NCI-H2107 (cell line): ENCODE measurements at places on chromosomes 13 and 19.
A peak's percentile ranks its signal among the peaks of the same experiment; 100 is the strongest.

GRCh38 chr19:6577476-6578125 lies 13.3 kb downstream of the CD70 start:
- no peak for DNase-seq

GRCh38 chr19:46076951-46077814 lies 36.4 kb upstream of the IGFL4 start:
- peak; percentile 33 for DNase-seq

- DNase-seq: no peak
These were observed 24.3 kb downstream of the CAPN12 start for GRCh38 chr19:38719761-38720558.

GRCh38 chr13:102567857-102568256 lies 28.9 kb upstream of the TPP2 start:
- DNase-seq: no peak

DNA sequence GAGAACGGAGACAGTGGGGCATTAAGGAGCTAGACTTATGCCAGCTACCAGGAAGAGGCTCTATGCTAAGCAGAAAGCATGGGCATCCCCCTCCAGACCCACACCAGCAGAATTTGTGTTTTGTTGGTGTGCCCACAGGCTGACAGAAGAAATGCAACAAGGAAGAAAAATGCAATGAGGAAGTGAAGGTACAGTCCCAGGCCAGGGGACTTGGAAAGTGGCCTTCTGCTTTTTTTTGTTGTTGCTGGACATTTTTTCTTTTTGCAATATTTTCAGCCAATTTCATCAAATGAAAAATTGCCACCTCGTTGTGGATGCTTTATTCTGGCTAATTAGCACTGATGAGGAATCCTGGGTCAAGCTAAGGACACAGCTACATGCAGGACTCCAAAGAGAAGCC lies 167.7 kb downstream of the TSHZ3 start:
- DNase-seq: no peak

- DNase-seq: no peak
These were observed 14.9 kb downstream of the STK11 start for GRCh38 chr19:1220477-1220930.

GRCh38 chr19:15331419-15332310 lies 674 bp downstream of the BRD4 start:
- DNase-seq: no peak

GRCh38 chr13:31970231-31970930 lies 61.2 kb upstream of the FRY start:
- DNase-seq: no peak

GRCh38 chr13:42876270-42876714 lies 94.9 kb downstream of the FAM216B start:
- no peak for DNase-seq

DNA sequence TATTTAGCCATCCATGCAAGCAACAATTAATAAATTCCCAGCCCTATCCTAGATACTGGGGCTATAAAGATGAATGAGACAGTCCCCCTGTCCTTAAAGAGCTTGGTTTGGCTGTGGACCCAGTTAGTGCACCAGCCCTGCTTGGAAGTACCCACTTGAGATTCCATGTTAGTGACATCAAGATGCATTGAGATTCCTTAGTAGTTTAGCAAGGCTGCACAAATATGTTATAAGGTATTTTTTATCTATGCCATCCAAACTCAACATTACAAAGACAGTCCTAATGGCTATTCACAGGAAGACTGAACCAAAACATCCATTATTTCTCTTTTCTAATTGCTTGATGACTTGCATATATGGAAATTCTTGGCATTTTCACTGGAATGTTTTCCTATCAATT lies 48.8 kb upstream of the RAP2A start:
- DNase-seq: no peak

DNA sequence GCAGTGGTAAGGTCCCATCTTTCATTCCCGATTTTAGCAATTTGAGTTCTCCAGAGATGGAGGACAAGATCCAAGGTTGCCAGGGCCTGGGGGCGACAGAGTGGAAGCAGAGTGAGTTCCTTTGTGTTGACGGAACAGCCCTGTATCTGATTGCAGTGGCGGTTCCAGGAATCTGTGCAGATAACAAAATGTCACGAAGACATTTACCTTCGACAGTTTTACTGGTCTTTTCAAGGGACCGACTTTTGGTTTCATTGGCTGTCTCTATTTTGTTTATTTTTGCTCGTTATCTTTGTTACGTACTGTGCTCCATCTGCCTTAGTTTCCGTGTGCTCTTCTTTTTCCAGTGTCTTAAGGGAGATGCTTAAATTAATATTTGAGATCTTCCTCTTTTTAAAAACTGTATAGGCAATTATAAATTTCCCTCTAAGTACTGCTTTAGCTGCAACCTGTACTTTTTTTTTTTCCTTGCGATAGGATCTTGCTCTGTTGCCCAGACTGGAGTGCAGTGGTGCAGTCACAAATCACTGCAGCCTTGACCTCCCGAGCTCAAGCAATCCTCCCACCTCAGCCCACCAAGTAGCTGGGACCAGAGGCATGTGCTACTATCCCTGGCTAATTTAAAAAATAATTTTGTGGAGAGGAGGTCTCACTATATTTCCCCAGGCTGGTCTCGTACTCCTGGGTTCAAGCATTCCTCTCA lies 23.2 kb downstream of the KDM4B start:
- no peak for DNase-seq

GRCh38 chr19:29665826-29666577 lies 741 bp downstream of the PLEKHF1 start:
- no peak for DNase-seq

DNA sequence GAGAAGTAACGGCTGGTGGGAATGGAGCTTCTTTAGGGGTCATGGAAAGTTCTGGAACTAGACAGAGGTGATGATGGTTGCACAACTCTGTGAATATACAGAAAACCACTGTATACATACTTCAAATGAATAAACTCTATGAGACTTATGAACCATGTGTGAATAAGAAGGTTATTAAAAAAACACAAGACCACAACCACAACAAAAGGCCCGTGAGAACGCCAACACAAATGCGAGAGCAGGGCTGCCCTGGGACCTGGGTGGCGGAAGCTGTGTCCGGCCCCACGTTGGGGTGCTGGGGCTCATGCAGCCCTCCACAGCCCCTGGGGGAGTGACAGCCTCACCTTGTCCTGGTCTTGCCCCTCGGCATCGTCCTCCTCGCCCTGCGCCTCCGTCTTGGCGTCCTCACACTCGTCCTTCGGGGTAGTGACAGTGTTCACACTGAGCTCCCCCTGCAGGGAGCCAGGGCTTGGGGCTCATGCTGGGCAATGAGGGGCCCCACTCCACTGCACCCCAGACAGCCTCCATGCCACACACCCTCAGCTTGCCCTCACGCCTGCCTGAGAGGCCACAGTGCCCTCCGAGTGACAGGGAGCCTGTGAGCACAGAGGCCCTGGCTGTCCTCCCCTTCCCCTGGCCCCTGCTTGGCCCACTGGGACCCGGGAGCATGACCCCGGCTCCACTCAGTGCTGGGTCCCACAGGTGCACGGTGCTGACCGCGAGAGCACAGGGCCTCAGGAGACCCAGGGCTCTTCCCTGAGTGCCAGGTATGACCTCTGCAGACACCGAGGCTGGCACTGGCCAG lies 16.0 kb downstream of the IZUMO4 start:
- DNase-seq: no peak

- DNase-seq: no peak
These were observed 18.0 kb downstream of the ZNF574 start for GRCh38 chr19:42093926-42094325.

GRCh38 chr19:16587833-16588823 lies 15.9 kb upstream of the SLC35E1 start:
- no peak for DNase-seq

DNA sequence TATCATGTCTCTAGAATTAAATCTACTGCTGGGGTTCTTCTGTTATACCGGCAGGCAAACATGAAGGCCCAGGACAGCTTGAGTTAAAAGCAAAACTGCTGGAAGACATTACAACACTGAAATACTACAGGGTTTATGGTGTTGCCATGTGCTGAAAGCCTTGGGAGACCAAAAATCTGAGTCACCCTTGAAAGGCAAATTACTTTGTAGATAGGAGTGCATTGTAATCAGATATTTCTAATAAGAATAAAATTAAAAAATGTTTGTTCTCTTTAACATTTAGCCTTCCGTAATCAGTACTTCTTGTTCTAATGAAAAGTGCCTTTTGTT lies 181.3 kb downstream of the PCDH9 start:
- no peak for DNase-seq

DNA sequence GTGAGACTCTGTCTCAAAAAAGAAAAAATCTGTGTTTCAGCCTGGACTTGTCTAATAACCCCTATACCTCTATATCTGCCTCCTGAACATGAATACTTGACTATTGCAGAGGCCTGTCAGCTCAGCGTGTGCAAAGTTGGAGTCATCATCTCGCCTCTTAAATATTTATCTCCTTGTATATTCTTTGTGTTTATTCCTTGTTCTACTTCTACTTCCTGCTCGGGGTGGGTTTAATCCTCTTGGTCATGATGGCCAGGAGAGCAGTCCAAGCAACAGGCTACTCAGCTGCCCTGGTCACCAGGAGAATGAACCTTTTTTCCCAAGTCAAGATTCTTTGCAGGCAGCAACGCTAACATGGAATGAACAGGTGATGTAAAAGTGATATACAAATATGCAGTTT lies 119.1 kb downstream of the PCCA start:
- DNase-seq: no peak

DNA sequence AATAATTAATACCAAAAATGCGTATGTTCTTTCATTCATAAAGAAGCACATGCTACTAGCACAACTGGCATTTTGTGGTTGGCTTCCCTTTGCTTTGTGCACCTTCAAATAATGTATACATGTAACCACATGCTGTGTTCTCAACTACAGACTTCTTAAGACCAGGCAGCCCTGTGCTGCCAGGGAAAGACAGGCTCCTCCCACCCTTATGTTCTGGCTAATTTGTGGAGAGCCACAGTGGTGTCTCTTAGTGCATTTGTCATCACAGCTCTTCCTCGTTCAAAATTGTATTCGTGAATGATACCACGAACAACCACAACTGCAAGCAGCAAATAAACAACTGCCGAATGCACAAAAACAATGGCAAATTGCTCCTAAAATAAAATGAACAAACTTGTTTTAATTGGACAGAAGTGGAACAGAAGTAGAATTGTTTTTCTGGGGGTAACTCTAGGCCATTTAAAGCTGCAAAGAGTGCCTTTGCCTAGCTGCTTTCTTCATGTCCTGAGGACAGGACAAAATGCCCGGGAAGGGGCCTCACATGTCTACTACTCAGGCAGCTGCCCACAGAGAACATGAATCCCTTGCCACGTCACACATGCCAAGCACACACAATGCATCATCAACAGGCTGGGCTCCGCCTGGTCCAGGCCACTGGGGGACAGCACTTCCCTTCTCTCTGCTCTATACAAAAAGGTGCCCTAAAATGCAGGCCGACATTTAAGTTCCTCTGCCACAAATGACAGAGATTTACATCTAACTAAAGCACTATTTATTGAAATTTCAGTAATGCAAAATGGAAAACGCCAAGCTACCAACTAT lies 21.7 kb downstream of the IRS2 start:
- peak; percentile 53 for DNase-seq

- DNase-seq: no peak
These were observed 3.8 kb upstream of the KCNJ14 start for GRCh38 chr19:48451624-48452023.

- DNase-seq: no peak
These were observed 49.0 kb downstream of the SIPA1L3 start for GRCh38 chr19:37955986-37956385.

- no peak for DNase-seq
These were observed 105.3 kb downstream of the MYO16 start for GRCh38 chr13:108734676-108735075.

- peak; percentile 93 for DNase-seq
These were observed 29.7 kb downstream of the NKPD1 start for GRCh38 chr19:45130888-45131615.

DNA sequence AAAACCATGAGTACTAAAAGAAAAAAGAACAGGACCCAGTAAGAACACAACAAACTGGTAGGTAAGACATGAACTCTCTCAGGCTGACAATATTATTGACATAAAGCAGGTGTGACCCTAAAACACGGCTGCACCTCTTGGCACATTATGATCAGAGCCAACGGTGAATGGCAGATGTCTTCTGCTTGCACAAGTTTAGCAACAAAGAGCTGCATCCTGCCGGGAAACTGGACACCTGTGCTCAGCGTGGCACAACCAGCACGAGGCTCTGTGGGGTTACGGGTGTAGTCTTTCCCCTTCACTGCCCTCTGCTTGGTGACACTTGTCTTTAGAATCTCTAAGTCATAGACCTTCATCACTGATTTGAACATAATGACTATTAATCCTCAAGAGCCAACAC lies 97.9 kb downstream of the DOCK9 start:
- DNase-seq: no peak

DNA sequence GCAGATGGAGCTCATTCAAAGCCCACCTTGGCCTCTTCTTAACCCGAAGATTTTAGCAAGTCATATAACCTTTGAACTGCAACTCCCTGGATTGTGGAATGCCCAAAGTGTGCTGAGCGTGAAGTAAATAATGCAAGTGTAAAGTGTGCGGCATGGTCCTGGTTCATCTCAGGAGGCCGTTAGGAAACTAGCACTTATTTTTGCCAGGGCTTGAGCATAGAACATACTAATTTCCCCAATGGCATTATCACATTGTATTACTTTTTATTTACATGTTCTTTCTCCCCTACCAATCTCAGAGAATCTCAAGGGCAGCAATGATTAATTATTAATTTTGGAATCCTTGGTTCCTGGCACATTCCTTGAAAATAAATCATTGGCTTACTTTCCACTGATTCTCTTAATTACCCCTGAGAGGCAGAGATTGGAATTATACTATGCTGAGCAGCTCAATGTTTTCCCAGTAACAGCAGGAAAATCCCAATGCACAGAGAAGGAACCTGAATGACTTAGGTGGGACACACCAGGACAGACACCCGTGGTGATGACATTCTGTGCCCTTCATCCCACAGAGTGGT lies 128.8 kb upstream of the GJB6 start:
- no peak for DNase-seq

- no peak for DNase-seq
These were observed 244.2 kb downstream of the NHLRC3 start for GRCh38 chr13:39282400-39282972.
